ENCODE measurements at places on chromosomes 3 and 15.
A peak's percentile ranks its signal among the peaks of the same experiment; 100 is the strongest.

DNA sequence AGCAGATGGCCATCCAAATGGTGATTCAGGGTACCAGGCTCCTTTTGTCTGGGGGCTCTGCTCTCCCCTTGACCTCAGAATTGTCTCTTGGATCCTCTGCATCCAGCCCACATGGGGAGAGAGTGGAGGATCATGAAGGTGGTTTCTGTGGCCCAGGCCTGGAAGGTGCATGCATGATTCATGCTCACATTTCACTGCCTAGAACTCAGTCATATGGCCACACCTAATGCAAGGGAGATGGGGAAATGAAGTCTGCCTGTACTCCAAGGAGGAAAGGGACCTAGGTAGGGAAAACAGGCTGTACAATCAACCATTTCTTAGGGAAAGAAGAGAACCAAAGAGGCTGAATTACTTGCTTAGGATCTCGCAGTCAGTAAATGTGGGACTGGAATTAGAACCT is 15.1 kb downstream of the HRG start:
- no peak for DNase-seq

- peak; percentile 51 for DNase-seq
Observed at GRCh38 chr15:60324706-60325438, 72.9 kb downstream of the ANXA2 start.

GRCh38 chr3:133301194-133301593 is 98.7 kb upstream of the BFSP2 start:
- no peak for DNase-seq

DNA sequence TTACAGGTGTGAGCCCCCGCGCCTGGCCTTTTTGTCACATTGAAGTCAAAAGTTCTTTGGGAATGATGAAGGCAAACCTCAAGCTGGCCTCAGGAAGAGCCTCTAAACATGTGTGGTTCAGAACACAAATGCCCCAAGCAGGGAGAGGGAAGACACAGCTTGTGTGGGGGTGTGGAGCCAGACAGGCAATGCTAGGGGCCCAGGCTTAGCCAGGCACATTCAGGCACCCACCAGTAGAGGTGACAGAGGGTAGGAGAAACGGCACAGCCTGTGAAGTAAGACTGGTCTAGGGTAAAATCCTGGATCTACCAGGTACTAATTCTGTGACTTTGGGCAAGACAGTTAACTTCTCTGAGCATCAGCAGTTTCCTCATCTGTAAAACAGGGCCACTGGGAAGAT is 3.5 kb downstream of the HDC start:
- no peak for DNase-seq

DNA sequence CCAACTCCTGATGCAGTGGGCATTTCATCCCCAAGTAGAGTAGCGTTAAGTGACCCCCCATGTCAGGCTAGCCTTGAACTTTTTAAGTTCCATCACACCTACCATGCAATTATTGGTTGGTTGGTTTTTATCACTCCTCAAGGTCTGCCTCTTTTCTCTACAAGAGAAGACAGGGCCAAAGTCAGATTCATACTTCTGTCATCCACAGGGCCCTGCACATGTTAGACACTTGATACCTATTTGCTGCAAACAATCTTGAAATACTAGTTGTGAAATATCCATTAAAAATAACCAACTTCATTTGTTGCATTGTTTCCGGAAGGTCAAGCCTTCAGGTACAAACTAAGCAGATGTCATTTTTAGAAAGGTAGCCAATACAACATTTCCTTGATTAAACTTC is 1.2 kb downstream of the CMSS1 start:
- no peak for DNase-seq

GRCh38 chr15:61521953-61522352 is 292.9 kb upstream of the RORA start:
- DNase-seq: no peak

GRCh38 chr3:97835761-97836160 is 13.9 kb downstream of the CRYBG3 start:
- DNase-seq: no peak

GRCh38 chr3:177478170-177478867 is 281.0 kb upstream of the TBL1XR1 start:
- no peak for DNase-seq

DNA sequence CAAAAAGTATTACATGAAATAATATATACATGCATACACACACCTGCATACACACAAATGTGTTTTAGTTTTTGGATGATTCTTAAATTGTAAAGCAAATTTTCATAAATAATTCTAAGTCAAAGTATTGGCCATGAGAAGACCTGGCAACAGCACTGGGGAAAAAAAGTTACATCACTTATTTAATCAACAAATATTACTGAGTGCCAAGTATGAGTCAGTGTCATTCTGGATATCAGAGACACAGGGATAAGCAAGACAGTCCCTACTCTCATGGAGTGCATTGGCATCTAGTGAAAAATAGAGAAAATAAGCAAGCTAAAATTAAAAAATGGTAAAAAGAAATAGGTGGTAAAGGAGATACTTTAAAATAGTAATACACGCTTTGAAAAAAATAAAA is 29.4 kb upstream of the GUCA1C start:
- DNase-seq: no peak

DNA sequence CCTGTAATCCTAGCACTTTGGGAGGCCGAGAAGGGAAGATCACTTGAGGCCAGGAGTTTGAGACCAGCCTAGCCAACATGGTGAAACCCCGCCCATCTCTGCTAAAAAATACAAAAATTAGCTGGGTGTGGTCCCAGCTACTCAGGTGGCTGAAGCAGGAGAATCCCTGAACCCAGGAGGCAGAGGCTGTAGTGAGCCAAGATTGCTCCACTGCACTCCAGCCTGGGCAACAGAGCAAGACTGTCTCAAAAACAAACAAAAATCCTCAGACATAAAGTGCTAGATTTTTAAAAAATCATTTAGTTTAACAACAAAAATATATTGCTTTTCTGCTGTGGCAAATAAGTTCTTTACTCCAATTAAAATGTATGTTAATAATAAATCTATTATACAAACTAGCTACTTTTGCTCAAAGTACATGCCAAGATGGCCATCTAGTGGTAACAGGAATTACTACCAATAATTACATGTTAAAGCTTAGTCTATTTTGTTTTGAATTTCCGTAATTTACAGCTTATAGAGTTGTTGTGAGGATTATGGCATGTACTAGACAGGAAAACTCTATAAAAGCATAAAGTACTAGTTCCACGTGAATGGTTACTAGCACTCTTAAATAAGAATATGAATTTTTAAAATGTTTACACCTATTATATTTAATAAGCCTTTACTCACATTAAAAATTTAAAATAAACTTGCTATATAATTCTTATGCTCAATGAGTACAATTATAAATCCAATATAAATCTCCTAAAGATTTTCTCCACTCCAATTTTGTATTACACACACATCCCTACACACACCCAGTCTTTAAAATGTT is 39.0 kb downstream of the GABPB1 start:
- DNase-seq: no peak

- DNase-seq: no peak
Observed at GRCh38 chr3:141789281-141789680, 26.1 kb downstream of the GRK7 start.

DNA sequence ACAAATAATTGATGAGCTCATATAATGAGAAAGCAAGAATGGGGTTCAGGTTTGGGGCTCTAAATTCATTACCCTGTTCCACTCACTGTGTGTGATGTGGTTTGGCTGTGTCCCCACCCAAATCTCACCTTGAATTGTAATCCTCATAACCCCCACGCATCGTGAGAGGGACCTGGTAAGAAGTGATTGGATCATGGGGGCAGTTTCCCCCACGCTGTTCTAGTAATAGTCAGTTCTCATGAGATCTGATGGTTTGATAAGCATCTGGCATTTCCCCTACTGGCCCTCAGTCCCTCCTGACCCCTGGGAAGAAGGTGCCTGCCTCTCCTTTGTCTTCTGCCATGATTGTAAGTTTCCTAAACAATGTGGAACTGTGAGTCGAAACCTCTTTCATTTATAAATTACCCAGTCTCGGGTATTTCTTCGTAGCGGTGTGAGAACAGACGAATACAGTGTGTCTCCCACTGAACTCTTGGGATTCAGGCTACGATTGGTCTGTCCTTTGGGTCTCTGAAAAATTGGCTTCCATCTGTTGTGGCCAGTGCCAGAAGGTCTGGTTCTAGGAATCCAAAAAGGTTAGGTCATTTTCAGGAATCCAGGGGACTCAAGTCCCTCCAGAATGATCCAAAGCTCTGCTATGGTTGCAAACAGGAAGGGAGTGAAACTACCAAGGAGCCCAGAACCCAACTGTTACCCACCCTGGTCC is 87.7 kb downstream of the XXYLT1 start:
- DNase-seq: no peak

GRCh38 chr3:43215663-43216275 is 70.6 kb upstream of the SNRK start:
- no peak for DNase-seq

DNA sequence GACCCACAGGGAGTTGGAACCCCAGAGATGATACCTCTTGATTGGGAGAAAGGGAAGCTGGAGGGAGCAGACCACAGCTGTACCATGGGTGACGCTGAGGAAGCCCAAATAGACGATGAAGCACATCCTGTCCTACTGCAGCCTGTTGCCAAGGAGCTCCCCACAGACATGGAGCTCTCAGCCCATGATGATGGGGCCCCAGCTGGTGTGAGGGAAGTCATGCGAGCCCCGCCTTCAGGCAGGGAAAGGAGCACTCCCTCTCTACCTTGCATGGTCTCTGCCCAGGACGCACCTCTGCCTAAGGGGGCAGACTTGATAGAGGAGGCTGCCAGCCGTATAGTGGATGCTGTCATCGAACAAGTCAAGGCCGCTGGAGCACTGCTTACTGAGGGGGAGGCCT is 201.1 kb downstream of the AKAP13 start:
- DNase-seq: no peak

DNA sequence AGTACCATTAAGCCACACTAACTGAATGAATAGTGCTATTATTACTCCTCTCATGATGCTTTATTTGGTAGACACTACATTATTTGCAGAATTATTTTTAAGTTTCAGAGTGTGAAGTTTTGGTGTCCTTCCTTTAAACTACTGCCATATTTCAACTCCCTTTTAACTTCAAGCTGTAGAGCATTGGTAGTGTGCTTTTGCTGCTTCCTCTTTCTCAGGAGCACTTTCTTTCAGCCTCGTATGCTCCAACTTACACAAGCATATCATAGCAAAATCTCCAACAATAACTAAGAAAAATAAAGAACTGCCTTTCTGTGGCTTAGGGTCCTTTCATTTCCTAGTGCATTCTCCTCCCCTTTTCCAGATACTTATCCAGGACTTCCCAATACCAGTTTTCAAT is 476.4 kb upstream of the AGTR1 start:
- DNase-seq: no peak

- DNase-seq: no peak
Observed at GRCh38 chr15:70715840-70716485, 47.4 kb downstream of the UACA start.

DNA sequence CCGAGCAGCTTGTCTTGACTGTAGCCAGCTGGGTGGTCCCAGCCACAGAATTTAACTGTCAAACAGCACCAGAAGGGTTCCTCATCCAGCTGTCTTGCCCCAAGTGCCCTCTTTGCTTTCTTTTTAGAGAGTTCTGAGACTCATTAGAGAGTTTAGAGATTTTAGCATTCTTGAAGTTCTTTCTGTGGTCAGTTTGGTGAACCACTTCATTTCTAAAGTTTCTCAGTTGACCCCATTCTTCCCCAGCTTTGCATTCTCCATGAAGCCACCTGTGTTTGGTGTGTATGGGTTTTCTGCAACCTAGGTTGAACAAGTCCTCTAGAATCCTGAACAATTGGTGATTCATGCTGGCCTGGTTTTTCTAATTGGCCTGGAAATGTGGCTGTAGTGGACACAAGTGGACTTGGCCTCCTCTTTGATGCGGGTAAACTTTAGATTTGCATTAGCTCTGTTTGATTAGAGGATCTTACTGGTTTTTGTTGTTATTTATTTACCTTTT is 33.7 kb downstream of the FLNB start:
- DNase-seq: no peak

DNA sequence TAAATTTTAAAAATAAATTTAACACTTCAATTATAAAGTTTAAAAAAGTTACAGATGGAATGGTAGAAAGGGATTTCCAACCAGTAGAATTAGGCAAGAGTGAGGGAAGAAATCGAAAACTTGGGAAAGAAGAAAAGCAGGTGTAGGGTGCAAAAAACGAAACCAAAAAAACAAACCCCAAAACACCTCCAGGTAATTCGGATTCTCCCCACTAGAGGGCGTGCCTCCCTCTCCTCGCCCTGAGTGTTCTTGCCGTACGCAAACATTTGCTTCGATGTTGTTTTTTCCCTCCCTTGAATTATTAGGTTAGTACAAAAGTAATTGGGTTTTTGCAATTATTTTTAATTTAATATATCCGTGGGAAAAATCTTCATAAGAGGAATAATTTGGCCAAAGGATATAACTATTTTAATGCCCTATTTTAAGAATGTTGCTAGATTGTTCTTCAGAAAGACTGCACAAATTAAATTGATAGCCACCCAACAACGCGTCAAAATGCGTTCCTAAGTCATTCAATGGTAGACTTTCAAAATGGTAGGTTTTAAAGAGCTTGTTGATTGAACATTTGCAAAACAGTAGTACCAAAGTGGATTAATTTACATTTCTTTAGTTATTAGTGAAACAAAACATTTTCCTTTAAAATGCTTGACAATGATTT is 63.7 kb downstream of the SLC30A4 start:
- DNase-seq: no peak

- DNase-seq: no peak
Observed at GRCh38 chr3:195549931-195550519, 6.9 kb upstream of the PPP1R2 start.

DNA sequence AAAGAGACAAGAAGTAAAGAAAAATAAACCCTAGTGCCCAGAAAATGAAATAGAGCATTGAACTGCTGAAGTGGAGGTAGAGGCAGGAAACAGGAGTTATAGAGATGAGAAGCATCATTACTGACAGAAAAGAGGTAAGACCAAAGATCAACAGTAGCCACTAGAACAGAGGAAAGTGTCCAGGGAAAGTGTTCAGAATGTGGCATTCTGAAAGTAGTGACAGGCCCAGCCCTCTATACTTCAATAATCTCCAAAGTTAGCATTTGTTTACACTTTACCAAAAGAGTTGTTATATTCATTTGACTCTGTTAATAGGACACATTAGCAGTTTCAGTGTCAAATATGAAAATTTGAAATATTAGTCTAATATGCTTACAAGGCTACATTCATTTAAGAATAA is 727.1 kb upstream of the NECTIN3 start:
- no peak for DNase-seq

GRCh38 chr3:197828-198491 is 1.4 kb downstream of the CHL1 start:
- DNase-seq: no peak

DNA sequence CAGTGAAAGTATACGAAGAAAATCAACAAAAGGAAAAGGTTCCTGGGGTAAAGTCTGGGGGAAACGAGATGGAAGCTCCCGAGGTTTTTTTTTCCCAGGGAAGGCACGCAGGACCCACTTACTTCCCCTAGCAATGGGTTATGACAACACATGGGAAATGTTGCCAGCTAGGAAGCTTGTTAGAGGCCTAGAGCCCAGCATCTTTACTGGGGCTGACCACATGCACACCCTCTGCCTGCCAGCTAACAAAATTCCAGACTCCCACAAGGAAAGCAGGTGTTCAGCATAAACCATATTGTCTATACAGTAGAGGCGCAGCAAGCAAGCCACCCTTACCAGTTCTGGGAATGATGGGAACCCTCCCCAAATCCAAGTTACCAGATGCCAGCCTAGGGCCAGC is 258.8 kb upstream of the NR2E3 start:
- DNase-seq: no peak

GRCh38 chr3:141708367-141708766 is 29.7 kb upstream of the RNF7 start:
- DNase-seq: no peak
